Activated CD4-positive, alpha-beta T cell treated with anti-CD3 and anti-CD28 coated beads, Interleukin-2, amount 10 ng/mL, durations not matched to agents 24 days and 14 days (primary cell): ENCODE measurements at places on chromosomes 5 and 9.

GRCh38 chr9:128321879-128322403 is 306 bp downstream of the TRUB2 start:
- H3K4me1 ChIP-seq, result peaks cover 9% of the 10 kb centered on the region
- no peaks in the 10 kb centered on the region for H3K27me3 ChIP-seq
- peak overlapping the region; percentile 91 for H3K4me3 ChIP-seq
- peaks cover 16% of the 10 kb centered on the region for H3K36me3 ChIP-seq

- no peak overlapping the region for H3K4me3 ChIP-seq
- no peak for DNase-seq
- H3K36me3 ChIP-seq, result no peaks in the 10 kb centered on the region
Measured at GRCh38 chr9:10875752-10876151, 262.9 kb upstream of the PTPRD start.

- peaks cover 6% of the 10 kb centered on the region for H3K4me1 ChIP-seq
- H3K27me3 ChIP-seq, result no peaks in the 10 kb centered on the region
- H3K36me3 ChIP-seq, result no peaks in the 10 kb centered on the region
- DNase-seq, result peak; percentile 89
- H3K4me3 ChIP-seq, result peak overlapping the region; percentile 87
- H3K27ac ChIP-seq, result peak overlapping the region; percentile 92
Measured at GRCh38 chr9:134455934-134456755, 129.9 kb downstream of the RXRA start.

DNA sequence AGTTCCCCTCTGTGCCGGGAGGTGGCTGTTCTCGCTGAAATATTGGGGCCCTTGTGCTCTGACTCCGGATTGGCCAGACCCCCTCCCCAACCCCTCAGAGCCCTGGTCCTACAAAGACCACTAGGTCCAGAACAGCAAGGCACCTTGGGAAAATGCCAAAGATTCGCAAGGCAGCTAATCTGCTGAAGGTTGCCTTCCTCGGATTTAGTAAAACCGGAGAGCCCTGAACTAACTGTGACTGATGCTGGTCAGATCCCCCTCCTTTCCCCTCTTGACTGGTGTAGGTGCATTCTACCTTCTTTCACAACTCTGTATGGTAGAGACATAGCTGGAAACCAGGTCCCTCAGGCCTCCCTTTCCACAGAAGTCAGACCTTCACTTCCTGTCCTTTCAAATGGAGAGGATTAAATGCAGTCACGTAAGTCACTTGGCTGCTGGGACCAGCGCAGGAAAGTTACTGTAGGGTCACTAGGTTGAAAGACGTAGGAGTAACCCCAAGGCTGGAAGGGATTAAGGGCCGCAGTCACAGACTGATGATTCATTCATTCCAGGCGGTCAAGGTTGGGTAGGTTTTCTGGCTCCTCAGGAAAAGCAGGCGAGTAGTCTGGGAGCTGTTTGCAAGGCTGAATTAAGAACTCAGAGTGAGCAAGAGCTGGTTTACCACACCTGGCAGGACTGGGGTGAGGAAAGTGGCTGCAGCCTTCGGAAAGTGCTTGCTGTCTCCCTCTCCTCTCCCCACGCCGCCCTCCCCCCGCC is 5.3 kb downstream of the BARX1 start:
- no peak overlapping the region for H3K27ac ChIP-seq
- H3K27me3 ChIP-seq, result peaks cover 78% of the 10 kb centered on the region
- H3K4me1 ChIP-seq, result peaks cover 29% of the 10 kb centered on the region
- H3K36me3 ChIP-seq, result peaks cover 13% of the 10 kb centered on the region
- no peak for DNase-seq

GRCh38 chr5:147189109-147189424 is 45.8 kb upstream of the STK32A start:
- H3K27ac ChIP-seq, result no peak overlapping the region
- H3K27me3 ChIP-seq, result peaks cover 1% of the 10 kb centered on the region
- H3K36me3 ChIP-seq, result no peaks in the 10 kb centered on the region
- H3K4me3 ChIP-seq, result no peak overlapping the region

DNA sequence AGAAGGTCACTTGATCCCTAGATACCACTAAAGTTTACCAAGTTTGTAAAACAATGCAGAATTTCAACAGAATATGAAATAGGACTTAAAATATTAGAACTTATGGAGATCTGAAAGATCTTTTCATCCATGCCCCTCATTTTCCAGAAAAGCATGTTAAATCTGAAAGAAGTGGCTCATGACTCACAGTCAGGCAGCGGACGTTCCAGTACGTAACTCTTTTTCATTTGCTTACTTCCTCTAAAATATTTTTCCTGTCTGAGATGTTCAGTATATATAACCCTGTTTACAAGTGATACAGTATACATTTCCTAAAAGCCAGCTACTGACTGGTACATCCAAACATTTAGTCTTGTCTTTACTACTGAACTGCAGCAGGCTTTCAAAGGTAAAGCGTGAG is 22.3 kb downstream of the FBXW2 start:
- no peak for DNase-seq
- peaks cover 35% of the 10 kb centered on the region for H3K4me1 ChIP-seq
- H3K36me3 ChIP-seq, result peaks cover 61% of the 10 kb centered on the region
- no peaks in the 10 kb centered on the region for H3K27me3 ChIP-seq
- H3K4me3 ChIP-seq, result no peak overlapping the region

DNA sequence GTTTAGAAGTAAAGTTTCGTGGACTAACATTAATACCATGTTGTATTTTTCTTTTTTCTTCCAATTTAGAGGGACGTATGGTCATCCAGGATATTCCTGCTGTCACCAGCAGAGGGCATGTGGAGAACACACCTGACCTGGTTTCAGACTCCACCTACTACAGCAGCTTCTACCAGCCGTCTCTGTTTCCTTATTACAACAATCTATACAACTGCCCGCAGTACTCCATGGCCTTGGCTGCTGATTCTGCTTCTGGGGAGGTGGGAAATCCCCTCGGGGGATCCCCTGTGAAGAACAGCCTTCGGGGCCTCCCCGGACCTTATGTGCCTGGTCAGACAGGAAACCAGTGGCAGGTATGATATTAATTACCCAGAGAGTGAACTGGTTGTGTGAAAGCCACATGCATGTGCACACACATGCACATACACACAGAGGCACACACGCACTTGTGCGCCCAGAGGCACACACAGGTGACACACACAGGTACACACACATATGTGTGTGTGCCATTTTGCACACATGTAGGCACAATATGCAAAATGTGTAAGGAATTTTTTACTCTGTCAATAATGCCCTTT is 52.4 kb downstream of the DMRT1 start:
- H3K27ac ChIP-seq, result no peak overlapping the region
- peaks cover 7% of the 10 kb centered on the region for H3K4me1 ChIP-seq
- H3K4me3 ChIP-seq, result no peak overlapping the region
- peaks cover 15% of the 10 kb centered on the region for H3K27me3 ChIP-seq
- peak; percentile 83 for DNase-seq
- no peaks in the 10 kb centered on the region for H3K36me3 ChIP-seq

- peaks cover 43% of the 10 kb centered on the region for H3K36me3 ChIP-seq
- peak; percentile 85 for DNase-seq
- peaks cover 7% of the 10 kb centered on the region for H3K27me3 ChIP-seq
- peaks cover 25% of the 10 kb centered on the region for H3K4me1 ChIP-seq
Measured at GRCh38 chr5:137752905-137753690, 1.1 kb downstream of the HNRNPA0 start.

GRCh38 chr5:464843-465590 is 22.0 kb downstream of the EXOC3 start:
- no peak overlapping the region for H3K4me3 ChIP-seq
- peaks cover 47% of the 10 kb centered on the region for H3K36me3 ChIP-seq
- H3K27me3 ChIP-seq, result no peaks in the 10 kb centered on the region
- no peak for DNase-seq
- H3K27ac ChIP-seq, result no peak overlapping the region

GRCh38 chr5:32197032-32197431 is 22.9 kb upstream of the GOLPH3 start:
- peaks cover 17% of the 10 kb centered on the region for H3K27me3 ChIP-seq
- H3K27ac ChIP-seq, result no peak overlapping the region
- H3K36me3 ChIP-seq, result no peaks in the 10 kb centered on the region
- DNase-seq, result no peak
- peaks cover 6% of the 10 kb centered on the region for H3K4me1 ChIP-seq

DNA sequence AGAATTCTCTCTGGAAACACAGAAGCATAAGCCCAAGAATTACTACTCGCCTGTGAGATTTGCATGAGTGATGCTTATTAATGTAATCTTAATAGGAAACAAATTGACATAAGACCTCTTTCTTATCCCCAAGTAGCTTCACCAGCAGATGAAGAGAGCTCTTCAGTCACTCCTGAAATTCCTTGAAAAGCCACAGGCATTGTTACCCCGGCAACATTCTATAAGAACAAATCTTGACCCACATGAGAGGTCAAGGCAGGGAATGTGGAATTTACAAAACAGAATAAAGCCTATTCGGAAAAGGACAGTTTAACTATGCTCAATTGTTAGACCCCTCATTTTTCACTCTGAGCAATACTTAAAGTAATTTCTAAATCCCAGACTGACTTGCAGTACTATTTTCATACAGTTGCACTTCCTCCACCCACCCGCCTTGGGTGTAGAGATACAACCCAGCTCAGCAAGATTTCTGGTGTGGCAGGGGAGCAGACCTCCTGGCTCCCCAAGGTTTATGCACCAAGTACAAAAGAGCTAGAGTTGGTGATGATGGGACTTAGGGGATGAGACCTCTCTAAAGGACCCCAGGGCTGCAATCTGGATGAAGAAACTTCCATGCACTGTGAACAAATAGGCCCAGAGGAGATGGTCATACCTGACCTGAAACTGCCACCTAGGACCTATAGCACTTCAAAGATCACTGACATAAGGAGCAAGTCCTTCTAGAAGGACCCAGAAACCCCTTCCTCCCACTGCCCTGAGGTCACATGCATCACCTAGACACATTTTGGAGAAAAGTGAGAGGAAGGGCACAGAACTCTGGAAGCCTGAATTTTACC is 242.1 kb downstream of the ZNF608 start:
- H3K27ac ChIP-seq, result no peak overlapping the region
- H3K36me3 ChIP-seq, result no peaks in the 10 kb centered on the region
- H3K27me3 ChIP-seq, result no peaks in the 10 kb centered on the region
- no peak for DNase-seq
- H3K4me3 ChIP-seq, result no peak overlapping the region

DNA sequence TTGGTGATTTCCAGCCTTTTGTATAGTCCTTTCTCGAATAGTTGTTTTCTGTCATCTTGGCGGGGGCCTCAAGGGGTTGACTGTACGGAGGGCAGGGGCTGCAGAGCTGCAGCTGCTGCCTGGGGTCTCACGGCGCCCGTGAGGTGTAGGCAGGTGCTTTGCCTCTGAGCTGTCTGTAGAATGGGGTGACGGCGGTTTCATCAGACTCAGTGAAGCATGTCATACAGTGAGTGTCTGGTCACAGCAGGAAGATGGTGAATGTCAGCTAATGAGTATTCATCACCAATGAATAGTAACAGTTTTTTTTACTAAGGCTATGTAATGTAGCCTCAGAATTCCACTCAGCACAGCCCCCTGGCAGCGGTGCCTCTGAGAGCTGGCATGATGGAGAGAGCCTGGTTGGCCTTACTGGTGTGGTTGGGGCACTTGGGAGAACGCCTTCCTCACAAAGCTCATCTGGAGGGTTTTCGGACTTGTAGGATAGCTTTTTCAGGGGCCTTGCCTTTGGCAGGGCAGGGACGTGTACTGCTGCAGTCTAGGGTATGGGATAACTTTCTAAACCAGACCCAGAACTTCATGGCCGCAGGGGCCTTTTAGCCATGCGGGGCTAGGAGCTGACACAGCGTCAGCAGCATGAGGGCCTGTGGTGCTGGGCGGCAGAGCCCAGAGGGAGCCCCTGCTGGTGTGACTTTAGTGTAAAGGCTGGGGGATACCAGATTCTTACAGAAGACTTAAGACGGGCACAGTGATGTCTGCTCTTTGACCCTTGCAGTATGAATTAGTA is 15.0 kb downstream of the TENT4A start:
- peaks cover 33% of the 10 kb centered on the region for H3K36me3 ChIP-seq
- peak overlapping the region; percentile 4 for H3K27ac ChIP-seq
- H3K4me1 ChIP-seq, result peaks cover 69% of the 10 kb centered on the region
- H3K27me3 ChIP-seq, result no peaks in the 10 kb centered on the region
- no peak for DNase-seq

GRCh38 chr5:88029011-88029410 is 239.6 kb downstream of the TMEM161B start:
- H3K27ac ChIP-seq, result no peak overlapping the region
- no peaks in the 10 kb centered on the region for H3K27me3 ChIP-seq
- H3K4me3 ChIP-seq, result no peak overlapping the region
- no peaks in the 10 kb centered on the region for H3K4me1 ChIP-seq
- no peaks in the 10 kb centered on the region for H3K36me3 ChIP-seq

GRCh38 chr9:76657265-76657664 is 107.0 kb upstream of the PCA3 start:
- no peaks in the 10 kb centered on the region for H3K36me3 ChIP-seq
- no peak overlapping the region for H3K27ac ChIP-seq
- peaks cover 2% of the 10 kb centered on the region for H3K27me3 ChIP-seq
- H3K4me3 ChIP-seq, result no peak overlapping the region
- H3K4me1 ChIP-seq, result peaks cover 28% of the 10 kb centered on the region

DNA sequence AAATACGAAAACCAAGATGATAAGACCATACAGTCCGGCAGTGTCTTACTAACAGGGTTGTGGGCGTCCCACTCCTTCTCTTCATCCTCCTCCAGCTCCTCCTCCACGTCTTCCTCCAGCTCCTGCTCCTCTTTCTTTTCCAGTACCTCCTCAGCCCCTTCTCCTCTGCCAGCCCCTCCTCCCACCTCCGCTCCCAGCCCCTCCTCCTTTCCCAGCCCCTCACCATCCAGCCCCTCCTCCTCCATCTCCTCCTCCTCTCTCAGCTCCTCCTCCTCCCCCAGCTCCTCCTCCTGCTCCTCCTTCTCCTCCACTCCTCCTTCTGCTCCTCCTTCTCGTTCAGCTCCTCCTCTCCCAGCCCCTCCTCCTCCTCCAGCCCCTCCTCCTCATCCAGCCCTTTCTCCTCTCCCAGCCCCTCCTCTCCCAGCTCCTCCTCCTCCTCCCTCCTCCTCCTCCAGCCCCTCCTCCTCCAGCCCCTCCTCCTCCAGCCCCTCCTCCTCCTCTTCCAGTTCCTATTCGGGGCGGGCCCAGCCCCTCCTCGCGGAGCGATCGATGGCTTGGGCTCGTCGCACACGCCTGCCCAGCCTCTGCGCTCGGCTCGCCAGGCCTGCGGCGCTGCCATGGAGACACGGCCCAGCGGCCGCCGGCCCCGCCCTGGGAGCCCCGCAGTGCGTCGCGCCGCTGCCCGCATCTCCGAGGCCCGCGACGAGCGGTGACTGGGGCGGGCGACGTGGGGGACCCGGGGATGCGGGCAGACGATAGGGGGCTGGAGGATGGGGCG is at the start of gene BRD3OS:
Gene BRD3OS, plus strand, starts transcription at position 654 of the 778 bp plus-strand sequence. CDS start 1,267 bp downstream, outside the sequence.
- DNase-seq, result peak; percentile 97
- H3K27me3 ChIP-seq, result no peaks in the 10 kb centered on the region
- H3K36me3 ChIP-seq, result peaks cover 8% of the 10 kb centered on the region
- peak within 1 kb of the TSS; percentile 83 for H3K4me3 ChIP-seq

DNA sequence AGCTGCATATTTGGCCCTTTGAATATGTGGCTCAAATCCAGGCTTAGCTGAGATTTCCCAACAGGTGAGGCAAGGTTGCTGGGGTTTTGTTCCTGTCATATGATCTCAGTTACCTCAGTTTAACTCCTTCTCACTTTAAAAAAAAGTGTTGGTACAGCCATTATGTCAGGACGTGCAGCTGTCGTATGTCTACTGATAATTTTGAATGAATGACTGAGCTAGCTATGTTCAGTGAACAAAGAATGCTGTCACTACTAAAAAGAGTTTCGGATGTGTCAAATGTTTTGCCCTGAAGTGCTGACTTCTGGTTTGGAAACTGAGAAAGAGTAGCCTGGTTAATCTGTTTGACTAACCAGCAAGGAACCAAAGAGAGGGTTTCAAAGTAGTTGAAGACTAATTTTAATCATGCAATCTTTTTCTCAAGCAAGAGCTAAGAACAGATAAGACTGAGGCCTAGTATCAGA is 106.3 kb upstream of the NR3C1 start:
- no peak overlapping the region for H3K4me3 ChIP-seq
- H3K36me3 ChIP-seq, result no peaks in the 10 kb centered on the region
- no peaks in the 10 kb centered on the region for H3K4me1 ChIP-seq
- no peaks in the 10 kb centered on the region for H3K27me3 ChIP-seq

GRCh38 chr9:136225748-136226679 is 19.6 kb downstream of the QSOX2 start:
- H3K36me3 ChIP-seq, result peaks cover 26% of the 10 kb centered on the region
- H3K4me1 ChIP-seq, result peaks cover 11% of the 10 kb centered on the region
- DNase-seq, result peak; percentile 90
